ENCODE measurements at places on chromosomes 7 and 10.
A peak's percentile ranks its signal among the peaks of the same experiment; 100 is the strongest.

DNA sequence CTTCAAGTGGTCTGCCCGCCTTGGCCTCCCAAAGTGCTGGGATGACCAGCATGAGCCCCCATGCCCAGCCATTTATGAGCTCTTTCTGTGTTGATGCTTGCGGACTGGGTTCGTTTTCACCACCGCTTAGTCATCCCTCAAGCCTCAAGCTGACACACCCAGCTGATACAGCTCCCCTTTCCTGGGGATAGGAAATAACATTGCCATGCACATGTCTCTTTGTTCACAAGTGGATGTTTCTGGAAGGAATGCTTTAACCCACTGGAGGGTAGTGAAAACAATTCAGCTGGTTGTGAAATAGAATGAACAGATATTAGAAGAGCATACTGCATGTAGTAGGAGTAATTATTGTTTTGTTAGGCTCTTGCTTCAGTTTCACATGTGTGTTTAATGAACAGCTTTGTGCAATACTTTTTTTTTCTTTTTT, 8.5 kb upstream of the METTL27 start:
- peak; percentile 98 for DNase-seq

GRCh38 chr7:42831718-42832522, 80.0 kb downstream of the C7orf25 start:
- DNase-seq: peak; percentile 57

GRCh38 chr7:107961405-107961804, 41.6 kb downstream of the LAMB1 start:
- DNase-seq: no peak

DNA sequence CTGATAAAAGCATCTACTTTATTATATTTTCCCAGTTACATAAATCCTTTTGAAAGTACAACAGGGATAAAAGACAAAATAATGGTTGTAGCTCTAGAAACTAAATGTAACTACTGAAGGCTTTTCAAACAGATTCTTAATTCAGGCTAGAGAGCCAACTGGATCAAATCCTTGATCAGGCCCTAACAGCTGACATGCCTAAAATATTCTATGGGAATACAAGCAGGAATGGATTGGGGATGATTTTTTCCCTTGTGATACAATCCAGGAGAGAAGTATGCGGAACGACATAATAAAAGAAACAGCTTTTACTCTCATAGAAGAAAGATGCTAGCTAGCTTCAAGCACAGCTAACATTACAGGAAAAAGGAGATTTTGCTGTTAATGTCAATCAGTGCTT, 49.0 kb downstream of the NT5C2 start:
- no peak for DNase-seq

DNA sequence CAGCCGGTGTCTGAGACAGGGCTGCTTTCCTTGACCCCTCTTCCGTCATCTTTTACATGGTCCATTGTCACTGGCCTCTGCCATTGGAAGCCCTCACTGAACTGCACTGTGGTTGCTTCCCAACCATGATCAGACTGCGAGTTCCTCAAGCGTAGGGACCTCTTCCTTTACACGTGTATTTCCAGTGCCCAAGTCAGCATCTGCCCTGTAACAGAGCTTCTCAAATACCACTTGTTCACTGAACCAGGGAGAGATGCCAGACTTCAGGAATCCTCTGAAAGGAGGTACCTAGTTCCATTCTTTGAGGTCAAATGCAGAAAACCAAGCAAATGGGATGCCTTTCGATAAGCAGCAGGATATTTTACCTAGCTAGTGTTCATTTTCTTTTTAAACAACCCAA, 145.1 kb downstream of the NRP1 start:
- no peak for DNase-seq

DNA sequence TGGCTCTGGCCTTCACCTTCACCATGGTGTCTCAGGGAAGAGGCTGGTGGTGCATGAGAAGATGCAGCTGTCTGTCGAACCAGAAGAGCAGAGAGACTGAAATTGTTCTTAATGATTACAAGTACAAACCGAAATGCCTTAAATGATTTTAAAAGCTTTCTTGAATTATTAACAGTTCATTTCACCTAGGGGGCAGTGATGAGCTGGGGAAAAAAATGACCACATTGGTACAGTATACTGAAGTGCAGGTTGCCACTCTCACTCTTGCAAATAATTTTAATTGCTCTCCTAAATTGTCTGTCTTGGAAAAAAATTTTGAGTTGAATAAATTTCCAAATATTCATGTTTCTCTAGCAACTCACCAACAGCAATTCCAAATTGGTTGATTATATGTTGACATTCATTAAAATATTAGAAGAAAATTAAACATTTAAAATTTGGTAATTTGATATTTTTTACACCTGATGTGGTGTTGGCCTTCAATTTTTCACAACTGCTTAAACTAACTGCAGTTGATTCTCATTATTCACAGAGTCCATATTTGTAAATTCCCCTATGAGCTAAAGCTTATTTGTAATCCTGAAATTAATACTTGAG, 692.6 kb downstream of the ZWINT start:
- DNase-seq: no peak

- peak; percentile 60 for DNase-seq
Observed at GRCh38 chr10:126160971-126161630, 227.2 kb downstream of the ADAM12 start.

DNA sequence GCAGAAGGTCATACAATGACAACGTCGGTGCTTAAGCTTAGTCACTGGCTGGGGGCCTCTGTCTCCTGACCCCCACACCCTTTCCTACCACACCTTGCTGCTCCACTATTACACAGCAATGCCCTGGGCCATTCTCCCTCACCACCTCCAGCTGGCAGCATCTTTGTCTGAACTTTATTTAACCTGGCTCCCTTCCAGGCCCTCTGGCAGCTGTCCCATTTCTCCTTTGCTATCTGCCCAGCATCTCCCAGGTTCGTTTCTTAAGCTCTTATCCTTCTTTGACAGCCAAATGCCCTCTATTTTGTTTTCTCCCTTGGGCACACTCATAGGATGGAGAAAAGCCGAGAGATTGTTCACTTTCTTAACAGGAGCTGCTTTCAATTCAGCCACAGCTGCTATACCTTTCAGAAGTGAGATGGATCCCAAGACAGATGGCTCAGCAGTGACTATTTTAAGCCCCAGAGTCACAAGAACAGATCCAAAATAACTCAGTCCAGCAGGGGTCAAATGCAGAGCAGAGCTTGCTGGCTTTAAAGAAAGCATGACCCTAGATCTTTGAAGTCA, 1277.1 kb upstream of the AUTS2 start:
- no peak for DNase-seq

DNA sequence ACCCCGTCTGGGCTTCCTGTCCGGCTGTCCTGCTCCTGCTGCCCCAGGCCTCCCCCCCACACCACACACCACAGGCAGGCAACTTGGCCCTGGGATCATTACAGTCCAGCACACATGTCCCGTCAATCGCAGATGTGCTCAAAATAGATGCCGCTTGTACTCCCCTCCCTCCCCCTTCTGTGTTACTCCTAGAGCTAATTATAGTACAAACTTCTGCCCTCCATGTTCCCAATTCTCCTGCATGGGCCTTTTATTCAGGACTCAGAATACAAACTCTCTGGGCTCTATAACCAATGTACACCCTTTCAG, at the start of gene SYNPO2L:
Gene SYNPO2L (minus strand): TSS at position 40 of the 309 bp plus-strand sequence. CDS start 107 bp downstream, outside the sequence.
- no peak for DNase-seq

- DNase-seq: peak; percentile 12
Observed at GRCh38 chr10:86594535-86594934, 59.8 kb upstream of the OPN4 start.

DNA sequence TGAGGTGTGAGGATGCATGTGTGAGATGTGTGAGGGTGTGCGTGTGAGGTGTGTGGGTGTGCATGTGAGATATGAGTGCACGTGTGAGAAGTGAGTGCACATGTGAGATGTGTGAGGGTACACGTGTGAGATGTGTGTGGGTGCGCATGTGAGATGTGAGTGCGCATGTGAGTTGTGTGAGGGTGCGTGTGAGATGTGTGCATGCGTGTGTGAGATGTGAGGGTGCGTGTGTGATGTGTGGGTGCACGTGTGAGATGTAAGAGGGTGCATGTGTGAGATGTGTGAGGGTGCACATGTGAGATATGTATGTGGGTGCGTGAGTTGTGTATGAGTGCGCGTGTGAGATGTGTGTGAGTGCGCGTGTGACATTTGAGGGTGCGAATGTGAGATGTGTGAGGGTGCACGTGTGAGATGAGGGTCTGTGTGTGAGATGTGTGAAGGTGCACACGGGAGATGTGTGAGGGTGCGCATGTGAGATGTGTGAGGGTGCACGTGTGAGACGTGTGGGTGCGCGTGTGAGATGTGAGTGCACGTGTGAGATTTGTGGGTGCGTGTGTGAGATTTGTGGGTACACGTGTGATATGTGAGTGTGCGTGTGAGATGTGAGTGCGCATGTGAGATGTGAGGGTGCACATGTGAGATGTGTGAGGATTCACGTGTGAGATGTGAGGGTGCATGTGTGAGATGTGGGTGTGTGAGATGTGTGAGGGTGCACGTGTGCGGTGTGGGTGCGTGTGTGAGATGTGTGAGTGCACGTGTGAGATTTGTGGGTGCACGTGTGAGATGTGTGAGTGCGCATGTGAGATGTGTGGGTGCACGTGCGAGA, 30.5 kb downstream of the PPIF start:
- DNase-seq: no peak

- no peak for DNase-seq
Observed at GRCh38 chr10:98096731-98097130, 37.7 kb upstream of the R3HCC1L start.

DNA sequence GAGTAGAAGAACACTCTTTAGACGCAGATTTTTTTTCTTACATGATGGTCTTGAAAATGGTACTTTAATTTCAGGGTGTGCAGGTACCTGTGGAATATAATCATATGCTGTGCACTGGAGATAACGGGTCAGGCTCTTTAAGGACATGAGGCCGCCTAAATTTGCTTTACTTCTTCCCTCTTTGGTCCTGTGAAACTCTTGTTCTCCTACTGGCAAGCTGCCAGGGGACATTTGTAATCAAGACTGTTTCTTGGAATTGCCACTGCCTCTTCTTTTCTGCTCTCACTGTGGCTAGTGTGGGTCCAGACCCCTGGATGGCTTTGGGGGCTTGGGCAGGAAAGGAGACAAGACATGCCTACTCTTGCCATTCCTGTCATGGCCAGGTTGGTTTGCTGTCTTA, 146.0 kb downstream of the SND1 start:
- DNase-seq: no peak

DNA sequence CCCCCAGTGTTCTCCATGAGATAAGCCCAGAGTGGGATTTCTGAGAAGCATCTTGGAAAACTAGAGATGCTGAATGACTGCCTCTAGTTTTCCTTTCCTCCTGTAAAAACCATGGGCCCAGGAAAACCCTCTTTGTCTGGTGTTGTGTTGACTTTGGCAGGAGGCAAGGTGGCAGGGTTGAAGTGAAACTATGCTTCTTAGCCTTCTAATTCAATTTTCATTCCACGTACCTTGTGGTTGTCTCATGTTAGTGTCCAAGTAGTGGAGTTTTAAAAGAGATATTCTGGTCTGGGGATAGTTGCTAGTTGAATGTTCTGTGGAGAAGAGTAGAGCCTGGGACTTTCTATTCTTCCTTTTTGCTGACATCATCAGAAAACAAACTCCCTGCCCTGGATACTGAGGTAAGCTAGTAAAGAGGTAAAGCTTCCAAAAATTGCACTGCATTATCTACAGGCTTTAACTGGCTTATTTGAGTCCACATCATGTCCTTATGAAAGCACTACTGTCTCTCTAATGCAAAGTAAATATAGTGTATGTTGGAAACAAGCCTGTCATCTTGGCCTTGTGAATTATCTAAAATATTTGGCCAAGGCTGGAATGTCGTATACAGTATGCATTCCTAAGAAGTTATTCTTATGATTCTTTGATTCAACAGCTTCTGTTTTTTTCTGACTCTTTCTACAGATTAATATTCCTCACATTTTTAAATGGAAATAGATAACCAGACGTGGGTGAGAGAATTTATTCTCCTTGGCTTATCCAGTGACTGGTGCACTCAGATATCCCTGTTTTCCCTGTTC, at the start of gene OR2F2:
Gene OR2F2 (plus strand): TSS at position 708 of the 800 bp plus-strand sequence. CDS start 0 bp downstream, at position 708.
- DNase-seq: peak; percentile 48

- no peak for DNase-seq
Observed at GRCh38 chr7:124751027-124751426, 14.6 kb downstream of the GPR37 start.

GRCh38 chr7:47497367-47498096, 84.4 kb downstream of the TNS3 start:
- no peak for DNase-seq

DNA sequence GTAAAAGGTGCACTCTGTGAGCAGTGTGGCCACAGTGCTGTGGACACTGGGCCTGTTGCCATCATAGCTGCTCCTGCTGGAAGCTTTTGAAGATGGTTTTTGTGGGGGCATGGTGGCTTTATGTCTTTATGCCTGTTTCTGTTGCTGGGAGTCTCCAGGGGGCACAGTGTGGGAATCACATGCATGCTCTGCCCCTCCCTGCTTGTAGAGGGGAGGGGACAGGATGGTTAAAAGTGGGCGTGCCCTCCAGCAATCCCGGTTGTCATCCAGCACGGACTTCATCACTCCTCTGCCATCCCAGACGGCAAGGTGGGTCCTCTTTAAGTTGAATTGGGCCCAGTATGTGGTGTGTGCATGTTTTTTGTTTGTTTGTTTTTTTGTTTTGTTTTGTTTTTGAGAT, 20.2 kb downstream of the OGDH start:
- DNase-seq: no peak

- no peak for DNase-seq
Observed at GRCh38 chr10:132870426-132870825, 71.9 kb downstream of the CFAP46 start.

- peak; percentile 45 for DNase-seq
Observed at GRCh38 chr7:45574669-45575500, 717 bp downstream of the ADCY1 start.

DNA sequence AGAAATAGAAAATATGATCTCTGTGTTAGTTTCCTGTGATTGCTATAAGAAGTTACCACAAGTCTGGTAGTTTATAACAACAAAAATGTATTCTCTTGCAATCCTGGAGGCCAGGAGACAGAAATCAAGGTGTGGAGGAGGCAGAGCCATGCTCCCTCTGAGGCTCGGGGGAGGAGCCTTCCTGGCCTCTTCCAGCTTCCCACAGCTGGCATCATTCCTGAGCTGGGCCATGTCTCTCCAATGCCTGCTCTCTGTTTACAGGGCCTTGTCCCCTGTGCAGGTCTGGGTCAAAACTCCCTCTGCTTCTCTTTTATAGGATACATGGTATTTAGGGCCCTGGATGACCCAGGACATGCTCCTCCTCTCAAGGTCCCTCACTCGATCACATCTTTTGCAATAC, 81.3 kb upstream of the RET start:
- DNase-seq: no peak

DNA sequence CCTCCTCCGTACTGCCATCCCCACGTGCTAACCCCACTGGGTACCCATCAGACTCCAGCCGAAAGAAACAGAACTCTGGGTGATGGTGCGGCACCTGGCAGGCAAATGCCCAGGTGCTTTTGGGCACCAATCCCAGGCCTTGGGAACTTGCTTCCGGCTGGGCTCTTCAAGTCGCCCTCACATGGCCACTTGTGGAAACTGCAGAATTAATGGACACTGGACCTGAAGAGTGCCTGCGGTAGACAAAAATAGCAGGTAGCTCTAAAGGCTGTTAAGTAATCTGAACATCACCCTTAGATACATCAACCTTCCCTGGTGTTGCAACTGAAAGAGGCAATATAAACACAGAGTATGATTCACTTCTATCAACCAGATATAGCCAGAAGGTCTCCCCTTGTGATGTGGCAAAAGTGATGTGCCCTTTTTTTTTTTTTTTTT, 644.4 kb downstream of the GRM8 start:
- DNase-seq: no peak

All from astrocyte of the spinal cord (primary cell).